Foreskin keratinocyte (primary cell): ENCODE measurements at places on chromosomes 5 and 9.

DNA sequence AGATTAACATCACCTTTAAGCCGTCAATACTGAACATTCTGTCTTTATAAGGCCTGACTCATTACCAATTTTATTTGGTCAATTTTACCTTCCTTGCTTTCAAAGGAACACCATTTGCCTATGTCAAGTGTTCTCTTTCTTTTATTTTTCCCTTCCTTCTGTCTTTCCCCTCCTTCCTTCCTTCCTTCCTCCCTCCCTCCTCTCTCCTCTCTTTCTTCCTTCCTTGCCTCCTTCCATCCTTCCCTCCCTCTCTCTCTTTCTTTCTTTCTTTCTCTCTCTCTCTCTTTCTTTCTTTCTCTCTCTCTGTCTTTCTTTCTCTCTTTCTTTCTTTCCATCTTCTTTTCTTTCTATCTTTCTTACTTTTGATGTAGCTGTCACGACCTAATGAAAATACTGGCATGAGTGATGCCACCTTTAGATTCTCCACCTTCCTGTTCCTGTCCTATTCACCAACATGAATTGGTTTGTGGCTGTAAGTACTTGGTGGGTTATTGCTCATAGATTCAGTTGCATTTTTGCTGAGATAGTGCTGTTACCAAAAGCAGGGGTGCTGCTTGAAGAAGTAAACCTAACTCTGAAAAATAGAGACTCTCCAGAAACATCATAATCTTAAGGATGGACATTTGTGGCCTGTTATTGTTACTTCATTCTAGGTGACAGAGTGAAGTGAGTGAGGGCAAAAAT lies 33.8 kb downstream of the DOCK8 start:
- DNase-seq = no peak

- no peak for DNase-seq
Measured at GRCh38 chr5:132714456-132715307, 22.7 kb downstream of the KIF3A start.

DNA sequence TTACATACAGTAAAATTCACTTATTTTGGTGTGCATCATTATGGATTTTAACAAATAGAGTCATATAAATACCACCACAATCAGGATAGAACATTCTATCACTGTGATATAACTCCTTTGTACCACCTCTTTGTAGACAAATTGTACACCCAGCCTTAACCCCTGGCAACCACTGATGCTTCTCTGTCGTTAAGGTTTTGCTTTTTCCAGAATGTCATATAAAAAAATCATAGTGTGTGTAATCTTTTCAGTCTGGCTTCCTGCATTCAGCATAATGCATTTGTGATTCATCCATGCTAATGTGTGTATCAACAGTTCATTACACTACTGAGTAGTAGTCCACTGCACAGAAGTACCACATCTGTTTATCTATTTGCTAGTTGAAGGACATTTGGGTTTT lies 81.2 kb downstream of the ARSB start:
- no peak for DNase-seq

DNA sequence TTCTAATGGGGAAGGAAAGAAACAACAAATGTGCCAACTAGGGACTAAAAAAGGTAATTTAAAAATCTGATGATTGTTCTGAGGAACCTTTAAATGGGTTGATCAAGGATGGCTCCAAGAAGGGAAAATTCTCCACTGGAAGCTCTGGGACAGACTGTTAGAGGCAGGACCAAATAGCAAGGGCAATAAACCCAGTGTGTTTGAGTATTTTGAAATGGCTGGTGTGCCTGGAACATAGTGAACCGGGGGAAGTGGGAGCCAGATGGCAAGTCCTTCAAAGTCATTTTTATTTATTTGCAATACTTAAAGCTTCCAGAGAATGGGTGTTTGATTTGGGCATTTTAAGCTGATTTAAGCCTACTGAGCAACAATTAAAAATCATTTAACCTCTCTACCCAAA lies 587.7 kb upstream of the MEF2C start:
- DNase-seq = no peak

GRCh38 chr5:141969783-141970771 lies 1.2 kb downstream of the RNF14 start:
- DNase-seq = no peak

GRCh38 chr9:121059998-121060636 lies 10.0 kb upstream of the C5 start:
- DNase-seq = peak; percentile 17
